ENCODE measurements at places on chromosomes 16 and 17. TPM values are rescaled to one million over a fixed set of nuclear protein-coding genes. Genes with fewer than 3 reads are reported as not detected.

GRCh38 chr16:2177101-2177500 is 19.3 kb downstream of the CASKIN1 start:
- no peak for DNase-seq

GRCh38 chr17:38879878-38880665 is 10.2 kb downstream of the LASP1 start:
- no peak for DNase-seq

- peak; percentile 38 for DNase-seq
These were observed 541 bp downstream of the VKORC1 start for GRCh38 chr16:31094088-31094423.

- DNase-seq, result no peak
These were observed 339.9 kb downstream of the SEC14L1 start for GRCh38 chr17:77480509-77481215.

DNA sequence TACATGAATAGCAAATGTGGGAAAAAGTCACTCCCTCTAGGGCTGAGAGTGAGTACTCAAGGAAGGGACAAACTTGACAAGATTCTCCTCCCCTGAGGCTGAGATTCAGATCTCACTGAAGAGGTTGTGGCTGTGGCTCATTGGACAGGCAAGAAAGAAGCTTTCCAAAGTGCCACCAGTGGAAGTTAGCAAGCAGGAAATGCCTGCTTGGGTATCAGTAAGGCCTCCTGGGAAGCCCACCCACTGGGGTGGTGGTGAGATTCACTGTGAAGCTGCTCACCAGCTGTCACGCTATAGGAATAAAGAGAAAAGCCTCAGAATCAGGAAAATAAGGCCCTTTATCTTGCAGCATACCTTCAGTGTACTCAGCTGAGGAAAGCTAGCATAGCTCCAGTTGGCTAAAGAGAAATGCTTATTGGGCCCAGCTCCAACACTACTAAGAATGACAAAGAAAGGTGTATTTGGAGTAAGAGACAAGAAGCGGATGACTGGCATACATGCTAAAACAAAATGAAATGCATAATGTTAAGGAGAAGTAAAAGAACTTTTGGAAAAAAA is 274.4 kb upstream of the TOM1L1 start:
- DNase-seq, result no peak

DNA sequence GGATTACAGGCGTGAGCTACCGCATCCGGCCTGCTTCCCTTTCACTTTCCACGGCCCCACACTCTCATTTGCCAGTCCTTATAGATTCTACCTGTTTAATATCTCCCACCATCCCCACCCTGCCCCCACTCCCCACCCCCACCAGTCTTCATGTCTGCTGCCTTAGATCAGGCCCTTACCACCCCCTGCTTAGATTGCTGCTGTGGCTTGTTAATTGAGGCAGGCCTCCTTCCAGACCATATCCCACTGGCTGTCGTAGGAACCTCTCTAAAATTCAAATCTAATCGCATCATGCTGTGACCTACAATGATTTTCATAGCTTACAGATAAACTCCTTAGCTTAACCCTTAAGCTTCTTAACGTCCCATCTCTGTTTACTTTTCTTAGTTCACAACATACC is 4.9 kb downstream of the IQCK start:
- no peak for DNase-seq

- no peak for DNase-seq
These were observed 153.8 kb downstream of the SOX9 start for GRCh38 chr17:72274614-72275013.

DNA sequence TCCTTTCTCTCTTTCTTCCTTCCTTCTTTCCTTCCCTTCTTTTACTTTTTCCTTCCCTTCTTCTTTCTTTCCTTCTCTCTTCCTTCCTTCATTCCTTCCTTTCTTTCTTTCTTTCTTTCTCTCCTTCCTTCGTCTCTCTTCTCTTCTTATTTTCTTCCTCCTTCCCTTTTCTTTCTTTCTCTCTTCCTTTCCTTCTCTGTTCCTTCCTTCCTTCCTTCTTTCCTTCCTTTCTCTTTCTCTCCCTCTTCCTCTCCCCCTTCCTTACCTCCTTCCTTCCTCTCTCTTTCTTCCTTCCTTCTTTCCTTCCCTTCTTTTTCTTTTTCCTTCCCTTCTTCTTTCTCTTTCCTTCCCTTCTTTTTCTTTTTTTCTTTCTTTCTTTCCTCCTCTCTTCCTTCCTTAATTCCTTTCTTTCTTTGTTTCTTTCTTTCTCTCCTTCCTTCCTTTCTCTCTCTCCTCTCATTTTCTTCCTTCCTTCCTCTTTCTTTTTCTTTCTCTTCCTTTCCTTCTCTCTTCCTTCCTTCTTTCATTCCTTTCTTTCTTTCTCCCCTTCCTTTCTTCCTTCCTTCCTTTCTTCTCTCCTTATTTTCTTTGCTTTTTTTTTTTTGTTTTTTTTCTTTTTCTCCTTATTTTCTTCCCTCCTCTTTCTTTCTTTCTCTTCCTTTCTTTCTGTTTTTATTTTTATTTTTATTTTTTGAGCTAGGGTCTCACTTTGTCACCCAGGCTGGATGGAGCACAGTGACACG is 22.8 kb downstream of the GPR142 start:
- no peak for DNase-seq

TMEM106A gene
- total RNA-seq, result 4.4 TPM

GRCh38 chr17:900336-900934 is 79.1 kb downstream of the NXN start:
- DNase-seq, result no peak

DNA sequence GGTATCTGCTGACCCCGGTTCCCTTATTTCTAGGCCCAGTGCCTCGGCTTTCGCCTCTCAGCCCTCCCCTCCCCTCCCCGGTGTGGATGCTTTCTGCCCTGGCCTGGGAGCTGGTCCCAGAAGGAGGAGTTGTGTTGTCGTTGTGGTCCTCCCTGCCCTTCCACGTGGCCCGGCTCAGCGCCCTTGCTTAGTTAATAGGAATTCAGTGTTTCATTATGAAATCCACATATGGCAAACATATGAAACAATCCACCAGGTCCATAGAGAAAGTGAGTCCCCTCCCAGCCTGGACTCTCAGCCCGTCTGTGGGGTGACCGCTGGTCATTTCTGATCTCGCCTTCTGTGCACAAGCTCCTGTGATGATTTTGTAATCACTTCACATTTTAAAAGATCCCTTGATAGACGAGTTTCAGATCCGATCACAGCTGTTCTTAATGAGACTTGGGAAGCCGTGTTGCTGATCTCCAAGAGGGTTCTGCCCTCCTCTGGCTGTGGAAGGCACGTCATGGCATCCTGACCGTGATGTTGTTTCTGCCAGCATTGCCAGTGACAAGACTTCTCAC is 112.1 kb downstream of the BANP start:
- DNase-seq, result no peak

DNA sequence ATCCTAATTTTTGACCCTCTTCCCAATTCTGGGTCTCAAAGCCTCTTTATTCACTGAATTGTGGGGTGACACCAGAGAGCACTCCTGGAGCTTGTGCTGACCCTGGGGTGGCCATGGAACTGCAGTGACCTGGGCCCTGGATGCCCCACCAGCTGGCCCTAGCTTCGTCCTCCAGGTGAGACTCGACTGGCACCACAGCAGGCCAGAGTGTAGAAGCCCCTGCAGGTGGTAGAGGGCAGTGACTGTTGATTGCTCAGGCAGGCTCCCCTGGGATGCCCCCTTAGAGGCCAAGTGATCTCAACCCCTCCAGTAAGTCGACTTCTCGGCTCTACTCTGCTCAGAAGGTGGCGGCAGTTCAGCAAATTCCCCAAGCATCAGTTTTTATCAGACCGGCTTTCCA is 6.4 kb downstream of the FA2H start:
- DNase-seq, result no peak

TNFRSF17 gene
- not detected for total RNA-seq

DNA sequence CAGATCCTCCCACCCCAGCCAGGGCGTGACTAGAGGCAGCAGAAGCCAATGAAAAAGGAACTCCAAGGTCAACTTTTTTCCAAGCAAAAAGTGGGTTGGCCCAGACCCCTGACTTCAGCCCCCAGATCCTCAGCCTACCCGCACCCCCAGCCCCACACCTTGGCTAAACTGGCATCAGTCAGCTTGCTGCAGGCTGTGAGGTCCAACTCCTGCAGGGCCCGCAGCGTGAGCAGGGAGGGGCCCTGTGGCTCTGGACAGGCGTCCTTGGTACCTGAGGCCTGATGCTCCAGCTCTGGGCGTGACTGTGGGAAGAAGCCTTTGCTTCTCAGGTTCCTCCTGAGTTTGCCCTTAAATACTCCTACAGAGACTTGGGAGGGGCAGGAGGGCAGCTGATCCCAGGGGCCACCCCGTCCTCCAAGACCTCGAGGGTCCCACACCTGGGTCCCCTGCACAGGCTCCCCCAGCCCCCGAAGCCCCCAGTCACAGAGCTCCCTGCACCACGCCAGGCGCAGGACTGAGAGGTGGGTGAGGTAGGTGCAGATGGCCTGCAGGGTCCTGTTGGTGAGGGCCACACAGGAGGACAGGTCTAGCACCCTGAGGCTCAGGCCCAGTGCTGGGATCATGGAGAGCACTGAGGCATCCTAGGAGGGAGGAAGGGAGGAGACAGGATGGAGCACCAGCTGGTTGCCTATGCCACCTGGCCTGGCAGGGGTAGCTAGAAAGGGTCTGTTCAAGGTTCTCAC is 9.4 kb downstream of the ELMO3 start:
- no peak for DNase-seq

KRTAP2-1 gene
- total RNA-seq, result not detected

GRCh38 chr17:82281502-82282238 is 8.2 kb upstream of the CSNK1D start:
- no peak for DNase-seq

HASPIN gene
- 2.6 TPM for total RNA-seq

LPO gene
- total RNA-seq, result not detected

- DNase-seq, result no peak
These were observed 54.8 kb downstream of the OR1D5 start for GRCh38 chr17:3008336-3009288.

DNA sequence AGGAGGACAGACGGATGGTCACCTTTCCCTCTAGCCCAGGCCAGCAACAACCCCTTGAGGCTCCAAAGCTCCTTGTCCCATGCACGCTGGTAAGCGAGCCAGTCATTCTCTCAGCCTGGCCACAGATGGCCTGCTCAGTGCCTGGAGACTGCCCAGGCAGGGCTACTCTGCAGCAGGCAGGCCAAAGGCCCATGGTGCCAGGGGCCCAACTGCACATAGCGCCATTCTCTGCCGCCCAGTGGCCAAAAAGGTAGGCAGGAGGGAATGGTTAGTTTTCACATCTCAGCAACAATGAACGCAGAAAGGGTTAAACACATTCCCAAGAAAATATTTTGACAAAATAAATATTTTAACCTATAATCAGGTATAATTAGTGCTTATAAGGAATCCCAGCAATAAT is 7.7 kb upstream of the SREBF1 start:
- DNase-seq, result peak; percentile 85

- DNase-seq, result no peak
These were observed 4.2 kb downstream of the CDRT4 start for GRCh38 chr17:15462976-15463772.

GRCh38 chr17:32828822-32829221 is 48.1 kb downstream of the MYO1D start:
- no peak for DNase-seq

GRCh38 chr16:66441586-66442375 is 14.7 kb downstream of the BEAN1 start:
- no peak for DNase-seq

GRCh38 chr16:85309656-85310587 is 197.7 kb upstream of the CIBAR2 start:
- no peak for DNase-seq

DNA sequence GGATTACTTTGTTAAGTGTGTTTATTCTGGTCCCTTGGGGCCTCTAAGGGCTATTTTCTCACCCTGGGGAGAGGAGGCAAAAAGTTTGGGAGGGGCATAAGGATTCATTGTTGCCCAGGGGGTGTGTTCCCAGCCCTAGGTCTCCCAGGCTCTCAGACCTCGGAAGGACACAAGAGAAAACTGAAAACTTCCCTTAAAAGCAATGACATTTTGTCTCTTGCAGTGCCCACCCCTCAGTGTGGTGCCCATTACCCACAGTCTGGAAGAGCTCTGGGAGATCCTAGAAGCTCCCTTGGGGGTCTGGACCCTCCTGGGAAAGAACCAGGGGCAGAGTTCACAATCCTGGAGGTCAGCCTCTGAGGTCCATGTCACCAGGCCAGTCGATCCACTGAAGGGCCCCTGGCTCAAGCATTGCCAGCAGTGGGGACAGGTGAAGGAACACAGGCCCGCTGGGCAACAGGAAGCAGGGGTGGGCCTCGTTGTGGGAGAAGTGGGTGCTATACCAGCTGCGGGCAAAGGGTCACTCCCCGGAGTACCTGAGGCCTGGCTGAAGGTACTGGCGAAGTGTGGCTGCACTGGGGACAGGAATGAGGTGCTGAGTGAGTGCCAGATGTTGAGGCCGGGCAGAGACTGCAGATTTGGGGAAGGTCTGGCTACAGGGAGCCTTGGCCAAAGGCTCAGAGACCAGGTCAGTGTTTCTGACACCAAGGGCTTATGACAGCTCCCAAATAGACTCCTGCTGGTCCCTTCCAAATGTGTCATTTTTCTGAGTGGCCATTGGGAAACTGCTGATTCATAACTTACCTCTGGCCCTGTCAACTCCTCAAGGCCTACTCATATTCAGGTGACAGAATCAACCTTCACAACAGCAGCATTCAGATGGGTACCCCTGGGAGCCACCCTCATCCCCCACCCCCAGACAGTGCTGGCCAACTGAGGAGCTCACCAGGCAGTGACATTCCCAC is 4.6 kb upstream of the ZNF747 start:
- no peak for DNase-seq

PPP1R1B gene
- total RNA-seq, result 6.1 TPM

- DNase-seq, result peak; percentile 27
These were observed 21.7 kb downstream of the LRRC75A start for GRCh38 chr17:16470265-16470664.

DNA sequence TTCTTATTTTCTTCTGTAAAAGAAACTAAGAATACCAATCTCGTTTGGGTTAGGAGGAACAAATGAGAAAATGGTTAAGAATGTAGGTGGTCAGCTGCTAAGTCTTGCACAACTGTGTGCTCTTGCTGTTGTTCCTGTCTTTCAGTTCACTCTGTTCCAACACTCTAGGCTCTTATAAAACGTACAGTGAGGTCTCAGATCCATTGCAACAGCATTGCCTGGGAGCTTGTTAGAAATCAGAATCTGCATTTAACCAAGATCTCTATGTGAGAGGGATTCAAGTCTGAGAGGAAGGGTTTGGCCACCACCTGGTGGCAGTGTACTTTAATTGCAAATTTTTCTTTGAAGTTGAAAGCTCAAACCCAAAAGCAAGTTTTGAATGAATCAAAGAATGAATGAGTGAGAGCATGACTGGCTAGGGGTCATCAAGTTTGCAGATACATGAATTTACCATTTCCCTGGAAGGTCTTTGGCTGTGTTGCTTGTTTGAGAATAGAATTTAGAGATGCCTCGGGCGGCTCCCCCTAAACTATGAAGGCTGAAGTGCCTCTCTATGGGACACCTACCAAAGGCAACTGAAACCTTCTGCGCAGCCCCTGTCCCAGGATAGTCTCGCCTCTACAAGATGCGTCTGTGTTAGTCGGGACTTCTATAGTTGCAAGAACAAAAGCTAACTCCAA is 2.5 kb downstream of the ALOX15B start:
- DNase-seq, result peak; percentile 42

KRTAP4-5 gene
- not detected for total RNA-seq

GRCh38 chr16:2481676-2482075 is 6.7 kb downstream of the TBC1D24 start:
- no peak for DNase-seq

- DNase-seq, result no peak
These were observed 15.7 kb upstream of the ATF7IP2 start for GRCh38 chr16:10370096-10370726.

ASB16 gene
- not detected for total RNA-seq
